ENCODE measurements at places on chromosomes 2 and 18.

GRCh38 chr2:174020926-174021662, 55.9 kb upstream of the SP3 start:
- no peak for DNase-seq

DNA sequence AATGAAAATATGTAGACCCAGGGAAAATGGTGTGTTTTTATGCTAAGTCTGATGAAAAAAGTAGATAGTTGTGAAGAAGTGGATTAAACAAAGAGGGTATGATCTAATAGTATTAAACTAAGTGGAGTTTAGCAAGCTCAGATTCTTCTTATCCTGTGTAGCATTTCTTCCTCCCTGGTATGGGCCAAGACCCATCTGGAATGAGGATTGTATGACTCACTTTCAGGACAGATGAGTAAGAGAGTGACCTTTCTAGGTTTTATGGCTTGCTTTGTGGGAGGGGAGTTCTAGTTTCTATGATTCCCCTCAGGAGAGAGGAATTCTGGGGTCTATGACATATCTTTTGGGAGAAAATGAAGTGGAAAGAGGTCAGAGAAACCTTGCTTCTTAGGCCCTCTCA, 550.1 kb downstream of the SPAG16 start:
- peak; percentile 22 for DNase-seq

DNA sequence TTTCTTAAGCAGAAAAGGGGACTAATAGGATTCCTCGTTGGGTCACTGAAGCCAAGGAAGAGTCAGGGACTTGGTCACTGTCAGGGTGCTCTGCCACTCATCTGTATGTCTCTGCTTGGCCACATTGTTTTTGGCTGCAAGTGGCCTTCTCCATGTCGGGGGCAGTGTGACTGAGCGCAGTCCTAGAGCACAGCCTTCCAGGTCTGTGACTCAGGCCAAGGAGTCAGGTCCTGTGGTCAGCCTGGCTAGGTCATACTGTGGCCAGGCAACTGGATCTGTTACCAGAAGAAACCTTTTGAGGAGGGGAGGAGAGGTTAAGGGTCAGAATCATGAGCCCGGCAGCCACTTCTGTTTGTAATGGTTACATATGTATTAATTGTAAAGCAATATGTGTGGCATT, 61.3 kb downstream of the GALNT1 start:
- no peak for DNase-seq

GRCh38 chr2:218125626-218126080, at the start of gene CXCR2:
Gene CXCR2 (plus strand): TSS chr2:218126028. CDS start chr2:218134802, 8,774 bp downstream.
- DNase-seq: no peak

GRCh38 chr2:234548695-234549420, 52.0 kb upstream of the ARL4C start:
- DNase-seq: no peak

DNA sequence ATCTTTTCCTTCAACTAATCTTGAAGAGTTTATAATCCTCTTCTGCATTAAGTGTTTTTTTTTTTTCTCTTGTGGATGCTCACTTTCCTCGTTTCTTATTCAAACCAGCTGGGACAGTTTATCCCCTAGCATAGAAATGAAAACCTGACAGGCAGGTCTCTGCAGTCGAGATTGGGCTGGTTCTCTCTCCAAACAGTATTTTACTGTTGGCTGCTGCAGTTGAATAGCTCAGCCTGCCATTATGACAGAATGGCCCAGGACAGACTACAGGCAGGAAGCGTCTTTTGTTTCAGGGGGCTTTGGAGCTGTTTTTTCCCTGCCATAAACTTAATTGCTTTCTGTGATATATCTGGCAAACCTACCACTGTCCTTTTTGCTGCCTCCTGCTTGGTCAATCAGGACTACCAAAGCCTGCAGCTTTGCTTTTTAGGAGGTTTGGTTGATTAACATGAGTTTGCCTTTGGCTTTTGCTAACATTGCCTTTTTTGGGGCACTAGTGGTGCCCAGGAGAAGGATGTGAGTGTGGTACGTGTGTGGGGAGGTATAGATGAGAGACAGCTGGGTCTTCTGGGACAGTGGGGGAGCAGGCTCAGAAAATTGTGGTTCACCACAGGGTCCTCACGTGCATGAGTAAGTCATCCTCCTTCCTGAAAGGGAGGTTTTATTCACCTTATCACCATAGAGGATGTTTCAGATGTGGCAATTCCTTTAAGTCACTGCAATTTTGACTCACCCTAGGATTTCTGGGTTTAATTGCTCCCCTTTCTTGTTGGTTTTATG, 128.7 kb downstream of the LYPD6B start:
- no peak for DNase-seq

- DNase-seq: peak; percentile 73
These were observed 21.7 kb downstream of the KIAA1328 start for GRCh38 chr18:36850527-36851201.

DNA sequence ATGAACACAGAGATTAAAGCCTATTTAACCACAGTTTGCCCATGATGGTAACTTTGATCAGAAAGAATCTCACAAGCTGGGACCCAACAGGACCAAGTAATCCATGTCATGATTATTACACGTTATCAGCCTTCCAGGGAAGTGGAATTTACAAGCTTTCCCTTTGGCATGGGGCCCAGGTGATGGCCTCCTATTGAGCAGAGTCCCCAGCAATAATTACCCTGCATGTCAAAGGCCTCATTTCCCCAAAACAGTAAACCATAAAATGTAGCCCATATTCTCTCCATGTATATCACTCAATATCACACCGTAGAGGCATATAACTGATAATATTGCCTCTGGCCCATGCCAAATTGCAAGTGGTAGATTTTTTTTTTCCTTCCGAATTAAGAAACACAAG, 38.9 kb downstream of the PRKRA start:
- no peak for DNase-seq

DNA sequence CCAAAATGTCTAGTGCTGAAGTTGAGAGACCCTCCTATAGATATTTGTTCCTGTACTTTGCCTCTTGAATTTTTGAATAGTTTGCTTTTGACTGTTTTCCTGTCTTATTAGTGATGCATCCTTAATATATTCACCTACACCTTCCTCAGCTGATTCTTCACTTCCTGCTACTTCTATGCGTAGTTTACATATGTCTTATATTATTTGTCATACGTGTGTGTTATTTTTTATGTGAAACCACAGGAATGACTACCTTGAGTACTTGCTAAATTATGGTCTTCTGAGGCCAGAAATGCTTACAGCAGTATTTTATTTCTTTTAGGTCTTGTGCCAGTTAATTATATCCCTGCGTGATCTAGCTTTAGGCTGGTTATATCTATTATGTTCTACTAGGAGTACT, 9.9 kb downstream of the UBE2E3 start:
- no peak for DNase-seq

DNA sequence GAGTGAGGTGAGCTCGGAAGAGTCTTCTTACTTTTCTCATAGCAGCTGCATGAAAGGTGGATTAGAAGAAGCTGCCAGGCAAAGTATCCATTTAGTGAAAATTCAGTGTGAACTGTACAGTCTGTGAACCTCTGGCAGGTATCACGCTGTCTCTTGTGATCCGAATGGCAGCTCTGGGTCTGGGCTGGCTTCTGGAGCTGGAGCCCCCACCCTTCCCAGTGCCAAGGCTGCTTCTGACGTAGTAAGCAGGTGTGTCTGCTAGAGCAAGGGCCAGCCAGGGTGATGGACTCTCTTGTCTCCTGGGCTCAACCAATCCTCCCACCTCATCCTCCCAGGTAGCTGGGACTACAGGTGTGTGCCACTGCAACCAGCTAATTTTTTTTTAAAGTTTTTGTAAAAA, 14.0 kb upstream of the NTSR2 start:
- DNase-seq: no peak

GRCh38 chr2:240435948-240436682, 652 bp downstream of the GPC1 start:
- DNase-seq: peak; percentile 50

DNA sequence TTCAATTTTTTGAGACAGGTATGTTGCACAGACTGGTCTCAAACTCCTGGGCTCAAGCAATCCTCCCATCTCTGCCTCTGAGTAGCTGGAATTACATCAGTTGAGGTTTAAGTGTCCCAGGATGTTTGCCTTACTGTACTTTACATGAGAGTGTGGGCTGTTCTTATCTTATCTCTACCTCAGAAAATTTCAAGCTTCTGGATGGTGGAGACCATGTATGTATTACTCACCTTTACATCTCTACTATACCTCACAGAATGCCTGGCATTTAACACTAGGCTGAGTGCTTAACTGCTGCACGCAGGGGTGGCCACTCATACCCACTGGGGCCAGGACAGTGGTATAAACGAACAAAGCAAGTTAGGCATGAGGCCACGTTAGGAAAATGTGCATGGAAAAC, 272.0 kb upstream of the RAB12 start:
- no peak for DNase-seq

GRCh38 chr2:202032846-202033316, 774 bp upstream of the FZD7 start:
- peak; percentile 60 for DNase-seq

DNA sequence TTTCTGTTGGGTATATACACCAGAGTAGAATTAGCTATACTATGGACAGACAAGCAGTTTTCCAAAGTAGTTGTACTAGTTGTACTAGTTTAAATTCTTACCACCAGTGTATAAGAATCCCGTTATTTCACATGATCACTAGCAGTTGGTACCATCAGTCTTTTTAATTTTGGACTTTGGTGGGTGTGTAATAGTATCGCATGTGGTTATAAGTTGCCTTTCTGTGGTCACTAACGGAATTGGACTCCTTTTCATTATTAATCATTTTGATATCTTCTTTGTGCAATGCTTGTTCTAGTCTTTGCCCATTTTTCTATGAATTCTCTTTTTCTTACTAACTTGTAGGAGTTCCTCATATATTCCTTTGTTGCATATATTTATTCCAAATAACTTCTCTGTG, 89.8 kb downstream of the ASXL2 start:
- DNase-seq: no peak

- no peak for DNase-seq
These were observed 191.8 kb upstream of the GLI2 start for GRCh38 chr2:120543899-120544298.

DNA sequence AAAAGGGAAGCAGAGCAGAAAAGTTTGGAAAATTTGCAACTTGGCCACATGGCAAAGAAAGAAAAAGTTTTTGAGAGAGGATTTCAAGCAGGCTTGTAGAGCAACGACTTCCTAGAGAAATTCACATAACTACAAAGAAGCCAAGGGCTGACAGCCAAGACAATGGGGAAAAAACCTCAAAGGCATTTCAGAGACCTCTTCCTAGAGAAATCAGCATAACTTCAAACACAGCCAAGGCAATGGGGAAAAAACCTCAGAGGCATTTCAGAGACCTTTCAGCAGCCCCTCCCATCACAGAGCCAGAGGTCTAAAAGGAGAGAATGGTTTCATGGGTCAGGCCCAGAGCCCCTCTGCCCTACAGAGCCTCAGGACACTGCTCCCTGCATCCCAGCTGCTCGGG, 7.2 kb downstream of the ADI1 start:
- DNase-seq: no peak

DNA sequence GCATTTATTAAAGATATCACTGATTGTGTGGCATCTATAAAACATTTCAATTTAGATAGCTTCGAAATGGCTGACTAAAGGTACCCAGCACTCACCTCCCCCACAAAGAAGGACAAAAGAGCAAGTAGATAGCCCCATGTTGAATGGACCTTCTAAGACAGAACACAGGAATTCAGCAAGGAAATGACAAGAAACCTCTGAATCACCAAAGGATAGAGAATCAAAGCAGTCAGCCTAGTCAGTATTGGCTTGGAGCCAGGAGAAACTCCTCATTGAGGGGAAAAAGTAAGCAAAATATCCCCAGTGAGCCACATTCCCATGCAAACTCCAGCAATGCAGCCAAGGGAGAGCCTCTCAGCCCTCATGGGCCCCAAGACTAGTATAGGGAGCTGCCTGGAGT, 113.7 kb downstream of the BARD1 start:
- no peak for DNase-seq

DNA sequence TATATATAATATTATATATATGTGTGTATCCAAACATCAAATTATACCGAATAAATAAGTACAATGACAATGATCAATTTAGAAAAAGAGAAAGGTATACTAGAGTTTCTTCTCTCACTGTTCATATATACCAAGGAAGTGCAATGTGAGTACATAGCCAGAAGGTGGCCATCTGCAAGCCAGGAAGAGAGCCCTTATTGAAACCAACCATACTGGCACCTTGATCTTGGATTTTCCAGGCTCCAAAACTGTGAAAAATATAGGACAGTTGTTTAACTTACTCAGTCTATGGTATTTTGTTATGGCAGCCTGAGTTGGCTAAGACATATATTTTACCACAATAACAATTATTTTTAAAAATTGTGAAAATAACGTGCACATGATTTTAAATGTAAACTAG, 1490.2 kb upstream of the SLC39A10 start:
- no peak for DNase-seq

DNA sequence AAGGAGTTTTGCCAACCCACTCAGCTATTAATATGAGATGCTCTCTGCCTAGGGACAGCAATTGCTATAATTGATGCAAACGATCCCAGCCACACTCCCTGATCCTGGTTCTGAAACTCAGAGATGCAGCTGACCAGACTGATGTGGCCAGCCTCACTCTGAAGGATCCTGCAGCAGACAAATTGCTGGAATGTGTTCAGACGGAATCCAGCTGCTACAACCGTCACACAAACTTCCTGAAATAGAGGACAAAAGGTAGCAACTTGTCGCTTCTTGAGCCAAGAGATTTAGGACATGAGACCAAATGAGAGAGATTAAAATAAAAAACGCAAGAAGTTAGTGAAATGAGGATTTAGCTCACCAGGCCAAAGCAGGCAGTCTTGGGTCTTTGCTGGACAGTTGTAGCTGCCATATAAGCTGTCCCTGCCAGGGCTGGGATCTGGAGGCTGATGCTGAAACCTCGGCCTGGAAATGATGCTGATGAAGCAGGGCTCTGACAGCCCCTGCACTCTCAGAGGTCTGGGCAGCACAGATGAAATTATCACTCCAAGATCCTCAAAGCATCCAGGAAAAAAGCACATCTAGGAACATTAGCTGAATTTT, 8.3 kb upstream of the YWHAQ start:
- DNase-seq: no peak

DNA sequence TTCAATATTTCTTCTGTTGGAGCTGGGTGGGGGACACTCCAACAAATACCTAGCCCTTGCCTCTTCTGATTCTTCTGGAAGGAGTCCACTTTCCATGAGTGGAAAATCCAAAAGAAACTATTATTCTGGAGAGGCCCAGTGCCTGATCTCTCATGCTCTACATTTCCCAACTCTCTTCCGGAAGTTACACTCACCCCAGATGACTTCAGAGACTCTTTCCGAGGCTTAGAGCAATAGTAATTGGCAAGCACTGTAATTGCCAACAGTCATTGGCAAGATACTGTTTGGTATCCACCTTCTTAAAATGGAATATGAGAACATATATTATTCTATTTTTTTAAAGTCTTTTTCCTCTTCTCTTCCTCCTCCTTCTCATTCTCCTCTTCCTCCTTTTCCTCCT, 60.5 kb upstream of the CYRIA start:
- DNase-seq: no peak

GRCh38 chr2:180656455-180656847, 324.0 kb upstream of the UBE2E3 start:
- DNase-seq: peak; percentile 6

DNA sequence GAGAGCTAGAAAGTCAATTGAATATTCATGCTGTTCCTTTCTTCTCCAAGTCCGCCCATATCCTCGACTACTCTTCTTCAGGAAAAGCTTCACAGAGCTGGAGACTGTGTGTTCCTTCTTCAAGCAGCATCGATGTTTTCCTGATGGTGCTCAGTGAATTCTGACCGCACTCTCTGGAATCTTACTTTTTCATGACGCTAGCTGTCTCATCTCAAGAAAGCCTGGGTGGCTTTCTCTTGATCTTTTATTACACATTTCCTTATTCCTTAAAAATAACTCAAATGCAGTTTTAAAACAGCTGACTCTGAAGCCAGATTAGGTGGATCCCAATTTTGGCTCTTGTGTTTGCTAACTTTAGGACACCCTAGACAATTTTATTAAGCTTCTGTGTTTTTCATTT, 1245.1 kb upstream of the LRRTM1 start:
- DNase-seq: no peak

All from MG63 (cell line).